ENCODE measurements at places on chromosomes 1 and 21.

- DNase-seq, result no peak
These were observed 614.9 kb upstream of the TMPRSS15 start for GRCh38 chr21:19018529-19018928.

DNA sequence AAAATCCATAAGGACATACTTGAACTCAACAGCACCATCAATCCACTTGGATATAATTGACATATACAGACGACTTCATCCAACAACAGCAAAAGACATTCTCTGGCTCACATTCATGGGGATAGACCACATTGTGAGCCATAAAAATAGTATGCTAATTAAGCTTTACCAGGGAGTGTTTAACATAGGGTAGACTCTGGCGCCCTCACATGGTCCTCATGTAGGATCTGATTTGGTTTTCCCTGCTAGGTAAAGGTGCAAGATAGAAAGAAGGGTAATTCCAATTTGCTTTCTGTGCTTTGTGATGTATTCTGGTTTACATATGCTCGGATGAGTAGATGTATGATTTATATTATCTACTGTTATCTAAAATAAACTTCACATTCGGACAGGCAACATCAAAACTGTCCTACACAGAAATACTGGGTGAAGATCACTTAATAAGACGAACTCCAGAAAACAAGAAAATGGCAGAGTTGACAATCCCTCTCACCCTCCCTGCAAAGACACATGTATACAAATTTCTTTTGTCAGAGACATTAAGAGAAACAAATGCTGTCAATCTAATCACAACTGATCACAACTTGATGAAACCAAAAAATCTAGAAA is 27.7 kb downstream of the CR1L start:
- DNase-seq, result no peak

DNA sequence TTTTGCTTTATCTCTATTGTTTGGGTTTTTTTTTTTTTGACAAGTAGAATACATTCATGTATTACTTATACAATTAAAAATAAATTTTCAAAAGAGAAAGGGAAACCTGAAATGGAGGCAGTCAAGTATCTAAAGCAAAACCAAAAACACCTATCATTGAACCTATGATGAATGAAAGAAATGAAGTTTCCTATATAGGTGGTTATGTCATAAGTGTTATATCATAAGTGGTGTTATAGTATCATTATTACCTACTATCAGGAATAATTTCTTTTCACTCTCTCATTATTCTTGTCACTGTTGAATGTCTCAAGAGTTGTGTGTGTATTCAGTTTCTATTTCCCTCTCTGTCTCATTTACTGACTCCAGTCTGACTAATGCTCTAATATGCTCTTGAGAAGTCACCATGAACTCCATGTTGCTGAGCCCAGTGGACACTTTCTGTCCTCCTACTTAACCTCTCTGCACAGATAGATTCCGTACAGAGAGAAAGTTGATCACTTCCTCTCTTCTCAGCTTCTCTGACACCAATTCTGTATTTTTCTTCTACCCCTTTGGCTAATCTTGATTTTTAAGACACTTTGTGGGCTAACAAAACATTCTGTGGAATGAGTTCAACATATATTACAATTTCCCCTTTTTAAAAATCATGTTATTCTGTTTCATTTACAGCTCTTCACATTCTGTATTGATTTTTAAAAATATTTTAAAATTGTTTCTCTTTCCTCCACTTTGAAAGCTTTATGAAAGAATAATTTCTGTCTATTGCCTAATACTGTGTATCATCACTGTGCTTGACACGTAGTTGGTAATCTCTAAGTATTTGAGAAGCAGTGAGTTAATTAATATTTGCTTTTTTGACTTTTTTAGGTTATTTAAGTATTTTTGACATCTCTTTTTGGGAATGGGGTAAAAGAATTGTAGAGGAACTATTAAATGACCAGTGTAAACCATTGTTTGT is 50.1 kb downstream of the RASAL2 start:
- no peak for DNase-seq

- DNase-seq, result no peak
These were observed 78.3 kb downstream of the UCHL5 start for GRCh38 chr1:192980856-192981255.

DNA sequence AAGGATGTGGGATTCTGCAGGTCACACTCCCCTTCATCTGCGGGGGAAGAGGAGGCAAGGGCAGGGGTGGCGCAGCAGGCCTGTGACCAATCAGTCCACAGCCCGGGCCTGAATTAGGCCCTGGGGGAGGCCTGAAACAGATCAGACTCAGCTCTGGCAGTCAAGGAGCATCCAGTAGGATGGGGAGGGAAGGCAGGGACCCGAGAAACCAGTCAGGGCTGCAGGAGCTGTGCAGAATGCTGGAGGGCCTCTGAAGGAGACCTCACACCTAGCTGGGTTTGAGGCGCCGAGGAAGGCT is 12.7 kb downstream of the TNNT2 start:
- no peak for DNase-seq

DNA sequence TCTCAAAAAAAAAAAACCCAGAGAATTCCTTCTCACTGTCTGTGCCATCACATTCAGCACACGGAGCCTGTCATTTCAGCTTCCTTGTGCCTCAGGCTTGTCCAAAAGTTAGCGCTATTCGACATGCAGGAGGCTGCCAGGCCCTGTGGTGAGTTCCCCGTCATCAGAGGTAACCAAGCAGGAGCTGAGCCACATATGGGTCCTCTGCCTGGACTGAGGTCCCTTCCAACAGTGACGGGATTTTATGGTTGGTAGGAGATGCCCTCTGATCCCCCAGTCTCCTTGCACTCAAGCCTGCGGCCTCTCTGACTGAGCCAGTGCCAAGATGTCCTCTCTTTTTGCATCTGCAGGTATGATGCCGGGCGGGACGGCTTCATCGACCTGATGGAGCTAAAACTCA is 12.7 kb upstream of the CTRC start:
- DNase-seq, result no peak

GRCh38 chr1:226725897-226726267 is 13.2 kb downstream of the ITPKB start:
- no peak for DNase-seq

- DNase-seq, result no peak
These were observed 14.9 kb downstream of the ABCA4 start for GRCh38 chr1:94105957-94106529.

DNA sequence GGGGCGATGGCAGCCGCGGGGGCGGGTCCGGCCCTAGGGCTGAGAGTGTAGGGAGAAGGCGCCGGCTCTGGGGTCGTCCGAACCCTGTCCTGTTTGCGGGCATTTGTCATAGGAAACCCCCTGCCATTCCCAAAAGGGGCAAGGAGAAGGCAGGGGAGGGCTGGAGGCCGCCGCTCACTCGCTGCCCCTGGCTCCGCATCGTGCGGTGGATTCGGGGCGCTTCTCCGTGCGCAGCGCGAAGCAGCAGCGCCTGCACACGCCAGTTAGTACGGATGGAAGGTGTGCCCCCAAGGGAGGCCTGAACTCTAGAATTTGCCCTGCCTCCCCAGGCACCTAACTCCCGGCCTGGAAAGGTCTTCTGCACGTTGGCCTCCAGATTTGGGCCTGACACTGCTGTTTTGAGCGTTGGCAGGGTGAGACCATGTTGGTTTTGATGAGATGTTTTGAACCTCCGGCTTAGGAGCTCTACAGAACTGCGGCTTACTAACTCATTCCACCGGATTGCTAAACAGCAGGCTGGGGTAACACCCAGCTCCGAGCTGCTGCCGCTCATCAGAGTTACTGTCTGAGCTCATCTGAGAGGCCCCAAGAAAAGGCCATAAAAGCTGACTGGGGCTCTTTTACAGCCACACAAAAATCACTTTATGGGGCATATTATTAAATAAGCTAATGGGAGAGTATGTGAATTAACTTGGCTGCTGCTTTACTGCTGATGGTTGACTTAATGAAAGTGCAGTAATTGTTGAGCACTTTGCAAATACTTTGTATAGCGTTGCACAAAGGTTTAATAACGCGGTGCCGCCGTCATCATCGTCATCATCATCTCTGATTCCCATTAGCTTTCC is 987 bp downstream of the GPR137B start:
- no peak for DNase-seq

- DNase-seq, result peak; percentile 81
These were observed 32.7 kb downstream of the XCL1 start for GRCh38 chr1:168608796-168609715.

DNA sequence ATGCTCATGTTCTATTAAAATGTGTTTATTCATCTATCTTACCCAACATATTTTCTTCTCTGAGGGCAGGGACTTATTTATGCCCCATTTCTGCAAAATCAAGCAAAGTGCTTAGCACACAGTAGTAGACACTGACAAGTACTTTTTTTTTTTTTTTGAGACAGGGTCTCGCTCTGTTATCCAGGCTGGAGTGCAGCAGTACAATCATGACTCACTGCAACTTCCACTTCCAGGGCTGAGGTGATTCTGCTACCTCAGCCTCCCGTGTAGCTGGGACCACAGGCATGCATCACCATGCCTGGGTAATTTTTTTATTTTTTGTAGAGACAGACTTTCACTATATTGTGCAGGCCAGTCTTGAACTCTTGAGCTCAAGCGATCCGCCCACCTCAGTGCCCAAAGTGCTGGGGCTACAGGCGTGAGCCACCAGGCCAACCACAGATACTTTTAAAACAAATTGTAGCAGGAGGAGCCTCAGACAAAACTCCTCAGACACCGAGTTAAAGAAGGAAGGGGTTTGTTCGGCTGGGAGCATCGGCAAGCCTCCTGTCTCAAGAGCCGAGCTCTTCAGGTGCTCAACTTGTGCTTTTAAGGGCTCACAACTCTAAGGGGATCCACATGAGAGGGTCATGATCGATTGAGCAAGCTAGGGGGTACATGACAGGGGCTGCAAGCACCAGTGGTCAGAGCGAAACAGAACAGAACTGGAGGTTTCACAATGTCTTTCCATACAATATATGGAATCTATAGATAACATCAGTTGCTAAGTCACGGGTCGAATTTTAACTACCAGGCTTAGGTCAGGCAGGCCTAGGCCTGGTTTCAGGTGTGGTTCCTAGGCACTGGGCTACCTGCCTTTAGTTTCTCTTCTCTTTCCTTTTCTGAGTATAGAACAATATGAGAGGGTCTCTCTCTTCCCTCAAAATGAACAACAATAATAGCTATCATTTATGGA is 5.7 kb upstream of the TMEM167B start:
- DNase-seq, result no peak

- DNase-seq, result no peak
These were observed 149.9 kb downstream of the CLIC6 start for GRCh38 chr21:34818662-34819158.

DNA sequence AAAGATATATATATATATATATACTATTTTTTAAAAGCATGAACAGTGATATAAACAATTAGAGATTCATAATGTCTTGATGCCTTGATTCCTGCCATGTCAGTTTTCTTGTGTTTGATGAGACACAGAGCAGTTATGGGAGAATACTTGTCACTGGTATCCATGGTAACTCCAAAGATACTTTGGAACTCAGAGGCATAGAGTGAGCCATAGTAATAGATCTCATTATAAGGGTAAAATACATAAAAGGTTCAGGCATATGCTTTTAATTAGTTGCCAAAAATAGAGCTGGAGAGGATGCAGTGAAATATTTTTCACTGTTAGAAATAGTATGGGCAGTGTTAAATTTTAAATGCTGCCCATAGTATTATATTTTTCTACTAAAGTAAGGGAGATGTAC is 134.1 kb downstream of the SYT14 start:
- no peak for DNase-seq
